Progenitor cell of endocrine pancreas (in vitro differentiated cells): ENCODE measurements at places on chromosomes 12 and 14. TPM values are rescaled to one million over a fixed set of nuclear protein-coding genes. Genes with fewer than 3 reads are reported as not detected.
A peak's percentile ranks its signal among the peaks of the same experiment; 100 is the strongest.

DNA sequence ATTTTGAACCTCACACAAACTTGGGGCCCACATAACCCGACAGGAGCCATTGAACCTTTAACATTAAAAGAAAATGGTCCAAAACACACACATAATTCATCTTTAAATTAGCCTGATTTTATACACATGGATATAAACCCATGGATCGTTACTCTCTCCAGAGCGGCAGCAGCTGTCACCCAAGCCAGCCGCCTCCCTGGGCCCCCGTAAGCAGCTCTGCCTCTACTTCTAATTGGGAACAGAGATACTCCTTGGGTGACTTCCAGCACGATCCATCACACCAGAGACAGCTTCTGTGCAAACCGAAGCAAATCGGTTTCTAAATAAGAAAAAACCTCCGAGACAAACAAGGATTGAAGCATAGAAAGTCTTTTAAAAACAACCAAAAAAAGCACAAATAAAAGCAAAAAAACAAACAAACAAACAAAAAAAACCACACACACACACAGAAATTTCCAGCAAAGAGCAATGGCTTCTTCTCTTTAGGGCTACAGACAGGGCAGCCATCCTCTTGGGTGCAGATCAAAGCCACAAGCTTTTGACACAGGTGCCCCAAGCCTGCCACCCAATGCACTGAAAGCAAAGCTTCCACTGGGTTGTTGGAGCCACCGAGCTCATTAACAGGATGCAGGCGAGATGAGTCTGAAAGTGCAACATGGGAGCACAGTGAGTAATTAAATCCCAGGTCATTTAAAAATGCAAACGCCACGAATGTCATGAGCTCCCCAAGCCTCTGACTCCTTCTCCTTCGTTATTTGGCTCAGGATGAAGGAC, 156.9 kb downstream of the DPF3 start:
- peaks cover 18% of the 10 kb centered on the region for H3K27me3 ChIP-seq
- DNase-seq = no peak
- H3K4me1 ChIP-seq = no peaks in the 10 kb centered on the region
- no peak overlapping the region for H3K4me3 ChIP-seq
- H3K36me3 ChIP-seq = no peaks in the 10 kb centered on the region
- H3K27ac ChIP-seq = no peak overlapping the region

GRCh38 chr14:38107216-38107631, 100.5 kb upstream of the SSTR1 start:
- no peak for DNase-seq
- no peaks in the 10 kb centered on the region for H3K27me3 ChIP-seq
- H3K4me1 ChIP-seq = no peaks in the 10 kb centered on the region
- H3K27ac ChIP-seq = peak overlapping the region; percentile 5
- no peaks in the 10 kb centered on the region for H3K36me3 ChIP-seq

Gene TIMELESS
- 58.0 and 65.5 TPM in 2 replicates for total RNA-seq

- DNase-seq = no peak
- peaks cover 2% of the 10 kb centered on the region for H3K4me1 ChIP-seq
- H3K4me3 ChIP-seq = no peak overlapping the region
- no peaks in the 10 kb centered on the region for H3K36me3 ChIP-seq
- no peaks in the 10 kb centered on the region for H3K27me3 ChIP-seq
- no peak overlapping the region for H3K27ac ChIP-seq
These were observed 644.9 kb upstream of the FLRT2 start for GRCh38 chr14:84885061-84885460.

DNA sequence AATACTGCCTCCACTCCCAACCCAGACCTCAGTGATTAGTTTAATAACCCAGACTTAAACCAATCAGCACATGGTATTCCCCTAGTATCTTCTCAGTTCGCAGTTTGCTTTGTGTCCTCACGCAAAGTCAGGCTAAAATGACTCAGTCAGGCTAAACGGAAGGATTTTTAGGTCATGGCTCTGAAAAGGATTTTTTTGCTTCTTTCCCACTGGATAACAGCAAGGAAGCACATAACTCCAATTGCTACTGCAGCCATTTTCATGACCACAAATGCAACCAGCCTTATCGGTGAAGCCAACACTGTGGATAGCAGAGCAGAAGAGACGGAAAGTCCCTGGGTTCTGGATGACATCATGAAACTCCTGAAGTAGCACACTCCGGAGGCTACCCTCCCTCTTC, 67.7 kb downstream of the ZC3H14 start:
- peak overlapping the region; percentile 25 for H3K27ac ChIP-seq
- H3K27me3 ChIP-seq = no peaks in the 10 kb centered on the region
- DNase-seq = no peak

Gene RIPK3
- total RNA-seq = 0.62 and 1.5 TPM in 2 replicates

Gene SLC10A1
- not detected in 2 replicates for total RNA-seq

GRCh38 chr14:50936016-50936340, 8.3 kb downstream of the PYGL start:
- peaks cover 2% of the 10 kb centered on the region for H3K27me3 ChIP-seq
- H3K4me3 ChIP-seq = no peak overlapping the region
- no peak overlapping the region for H3K27ac ChIP-seq
- H3K4me1 ChIP-seq = peaks cover 10% of the 10 kb centered on the region
- DNase-seq = no peak

DNA sequence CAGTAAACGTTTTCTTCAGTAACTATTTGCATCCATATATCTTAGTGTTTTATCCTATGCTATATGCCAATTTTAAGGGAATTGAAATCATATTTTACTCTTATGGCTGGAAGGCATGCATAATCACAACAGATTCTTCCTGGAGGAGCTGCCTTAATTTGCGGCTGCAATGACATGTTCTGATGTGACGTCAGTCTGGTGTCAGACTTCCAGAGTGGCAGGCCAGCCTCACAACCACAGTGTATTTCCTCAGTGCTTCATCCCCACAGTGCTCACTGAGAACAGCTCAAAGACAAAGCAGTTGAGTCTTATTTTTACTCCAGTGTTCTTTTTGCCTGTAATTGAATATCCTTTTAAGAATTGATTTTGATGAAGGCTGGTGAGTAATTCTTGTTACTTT, 107.1 kb downstream of the PLEKHA5 start:
- no peak for DNase-seq
- peaks cover 8% of the 10 kb centered on the region for H3K36me3 ChIP-seq
- H3K4me3 ChIP-seq = no peak overlapping the region
- no peaks in the 10 kb centered on the region for H3K27me3 ChIP-seq
- no peak overlapping the region for H3K27ac ChIP-seq
- peaks cover 41% of the 10 kb centered on the region for H3K4me1 ChIP-seq

- H3K27me3 ChIP-seq = no peaks in the 10 kb centered on the region
- H3K27ac ChIP-seq = no peak overlapping the region
- H3K4me3 ChIP-seq = no peak overlapping the region
- H3K36me3 ChIP-seq = peaks cover 2% of the 10 kb centered on the region
- no peaks in the 10 kb centered on the region for H3K4me1 ChIP-seq
These were observed 64.4 kb upstream of the BTG1 start for GRCh38 chr12:92210071-92210470.

DNA sequence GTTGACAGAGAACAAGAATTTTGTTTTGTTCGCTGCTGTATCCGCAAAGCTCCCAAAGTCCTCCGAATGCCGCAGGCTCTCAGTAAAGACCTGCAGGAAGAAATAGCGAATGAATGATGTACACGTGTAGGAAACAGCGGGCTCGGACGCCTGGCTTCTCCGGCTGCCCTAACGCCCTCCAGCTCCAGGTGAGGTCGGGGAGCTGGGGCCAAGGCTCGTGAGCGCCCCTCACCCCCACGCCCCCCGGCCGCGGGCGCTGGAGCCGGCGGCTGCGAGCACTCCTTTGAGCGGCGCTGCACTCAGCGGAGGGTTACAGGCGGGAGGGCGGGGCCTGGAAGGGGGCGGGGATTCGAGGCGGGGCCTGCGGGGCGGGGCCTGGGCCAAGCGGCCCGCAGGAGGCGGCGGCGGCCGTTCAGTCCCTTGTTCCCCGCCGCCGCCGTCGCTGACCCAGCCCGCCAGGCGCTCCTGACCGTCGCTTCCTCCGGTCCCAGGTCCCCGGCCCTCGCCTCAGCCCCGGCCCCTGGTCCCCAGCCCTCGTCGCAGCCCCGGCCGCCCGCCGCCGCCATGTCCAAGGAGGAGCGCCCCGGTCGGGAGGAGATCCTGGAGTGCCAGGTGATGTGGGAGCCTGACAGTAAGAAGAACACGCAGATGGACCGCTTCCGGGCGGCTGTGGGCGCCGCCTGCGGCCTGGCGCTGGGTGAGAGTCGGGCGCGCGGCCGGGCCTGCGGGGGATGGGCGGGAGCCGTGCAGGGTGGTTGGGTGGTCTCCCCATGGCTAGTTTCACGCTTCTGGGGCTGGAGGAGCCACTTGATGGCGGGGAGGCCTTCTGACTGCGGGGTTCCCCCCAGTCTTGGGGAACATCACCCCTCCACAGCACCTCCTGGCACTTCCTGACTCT, at the start of gene AACS:
Gene AACS (plus strand): TSS at position 415 of the 898 bp plus-strand sequence. CDS start 150 bp downstream, at position 565.
- H3K36me3 ChIP-seq = peaks cover 3% of the 10 kb centered on the region
- peak within 1 kb of the TSS; percentile 73 for H3K27ac ChIP-seq
- H3K27me3 ChIP-seq = no peaks in the 10 kb centered on the region

DNA sequence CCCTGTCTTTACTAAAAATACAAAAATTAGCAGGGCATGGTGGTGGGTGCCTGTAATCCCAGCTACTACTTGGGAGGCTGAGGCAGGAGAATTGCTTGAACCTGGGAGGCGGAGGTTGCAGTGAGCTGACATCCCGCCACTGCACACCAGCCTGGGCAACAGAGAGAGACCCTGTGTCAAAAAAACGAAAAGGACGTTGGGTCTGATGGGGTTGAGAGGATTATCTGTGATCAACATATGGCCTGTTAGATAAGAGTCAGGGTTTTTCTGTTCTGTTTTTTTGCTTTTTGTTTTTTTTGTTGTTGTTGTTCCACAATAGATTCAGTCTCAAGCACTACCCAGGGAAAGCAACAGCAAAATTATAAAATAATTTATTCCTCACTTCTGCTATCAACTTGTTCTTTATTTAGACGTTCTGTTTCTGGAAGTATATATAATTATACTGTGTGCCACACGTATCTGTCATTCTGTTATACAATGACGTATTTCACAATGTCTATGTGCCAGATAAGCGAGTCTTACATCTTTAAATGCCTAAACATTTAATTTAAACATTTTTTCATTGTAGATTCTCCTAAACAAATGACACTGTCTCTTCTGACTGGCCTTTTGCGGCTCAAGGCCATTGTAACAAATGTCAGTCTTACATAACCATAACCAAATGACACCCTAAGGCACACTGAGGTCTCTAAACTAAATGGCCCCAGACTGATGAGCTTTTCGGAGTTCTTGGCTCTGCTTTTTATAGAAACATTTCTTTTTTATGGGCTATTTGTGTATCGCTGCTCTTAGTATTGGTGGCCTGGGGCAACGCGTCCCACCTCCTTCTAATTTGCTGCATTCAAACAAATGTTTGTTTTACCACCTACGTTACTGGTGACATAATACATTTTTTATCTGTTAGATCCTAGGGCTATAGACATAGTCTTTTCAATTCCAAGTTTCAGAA, 7.2 kb upstream of the P2RX4 start:
- no peak overlapping the region for H3K4me3 ChIP-seq
- no peak overlapping the region for H3K27ac ChIP-seq
- H3K4me1 ChIP-seq = peaks cover 8% of the 10 kb centered on the region
- H3K27me3 ChIP-seq = peaks cover 3% of the 10 kb centered on the region
- no peak for DNase-seq
- H3K36me3 ChIP-seq = no peaks in the 10 kb centered on the region

- H3K36me3 ChIP-seq = peaks cover 26% of the 10 kb centered on the region
- no peak overlapping the region for H3K27ac ChIP-seq
- no peak overlapping the region for H3K4me3 ChIP-seq
- no peaks in the 10 kb centered on the region for H3K4me1 ChIP-seq
These were observed 20.9 kb upstream of the CACNA2D4 start for GRCh38 chr12:1939331-1939730.

Gene NEUROD4
- not detected in 2 replicates for total RNA-seq

DNA sequence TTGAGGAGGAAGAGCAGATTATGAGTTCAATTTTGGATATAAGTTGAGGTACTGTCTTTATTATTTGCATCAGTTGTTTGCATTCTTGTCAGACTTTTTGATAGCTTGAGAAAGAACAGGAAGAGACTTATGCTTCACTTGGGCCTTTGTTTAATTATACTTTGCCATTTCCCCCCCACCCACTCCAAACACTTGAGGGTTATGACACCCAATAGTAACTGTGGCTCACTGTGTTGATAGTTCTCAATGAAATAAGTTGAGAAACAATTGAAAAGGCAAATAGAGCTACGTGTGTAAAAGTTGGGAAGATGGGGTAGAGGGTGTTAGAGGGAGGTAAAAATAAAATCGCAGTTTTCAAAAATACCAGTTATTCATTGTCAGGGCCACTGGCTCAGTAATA, 17.7 kb downstream of the NAA30 start:
- H3K27ac ChIP-seq = peak overlapping the region; percentile 74
- H3K4me1 ChIP-seq = peaks cover 9% of the 10 kb centered on the region
- peaks cover 26% of the 10 kb centered on the region for H3K36me3 ChIP-seq
- no peaks in the 10 kb centered on the region for H3K27me3 ChIP-seq
- no peak overlapping the region for H3K4me3 ChIP-seq

DNA sequence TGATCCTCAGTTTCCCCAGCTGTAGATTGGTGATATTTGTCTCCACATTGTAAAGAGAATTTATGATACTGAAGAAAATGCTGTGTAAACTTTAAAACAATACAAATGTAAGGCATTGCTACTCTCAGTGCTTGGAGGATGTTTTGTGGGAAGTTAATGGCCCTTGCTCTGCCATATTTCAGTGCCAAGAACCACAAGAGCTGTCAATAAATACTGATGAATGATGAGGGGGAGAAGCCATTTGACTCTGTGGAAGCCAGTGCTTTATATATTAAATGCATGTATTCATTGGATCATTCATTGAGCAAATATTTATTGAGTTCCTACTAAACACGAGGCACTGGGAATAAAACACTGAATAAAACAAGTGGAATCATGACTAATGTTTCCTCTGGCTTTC, 30.8 kb downstream of the CACNA1C start:
- no peak for DNase-seq
- H3K27me3 ChIP-seq = peaks cover 2% of the 10 kb centered on the region
- peaks cover 2% of the 10 kb centered on the region for H3K36me3 ChIP-seq
- H3K27ac ChIP-seq = no peak overlapping the region
- peaks cover 1% of the 10 kb centered on the region for H3K4me1 ChIP-seq
- no peak overlapping the region for H3K4me3 ChIP-seq

GRCh38 chr14:31927348-31927832, 149.7 kb upstream of the ARHGAP5 start:
- DNase-seq = no peak
- no peaks in the 10 kb centered on the region for H3K27me3 ChIP-seq
- no peak overlapping the region for H3K27ac ChIP-seq
- no peaks in the 10 kb centered on the region for H3K36me3 ChIP-seq

GRCh38 chr12:26636710-26637328, 196.2 kb downstream of the ITPR2 start:
- no peak for DNase-seq
- no peak overlapping the region for H3K4me3 ChIP-seq
- no peaks in the 10 kb centered on the region for H3K36me3 ChIP-seq

DNA sequence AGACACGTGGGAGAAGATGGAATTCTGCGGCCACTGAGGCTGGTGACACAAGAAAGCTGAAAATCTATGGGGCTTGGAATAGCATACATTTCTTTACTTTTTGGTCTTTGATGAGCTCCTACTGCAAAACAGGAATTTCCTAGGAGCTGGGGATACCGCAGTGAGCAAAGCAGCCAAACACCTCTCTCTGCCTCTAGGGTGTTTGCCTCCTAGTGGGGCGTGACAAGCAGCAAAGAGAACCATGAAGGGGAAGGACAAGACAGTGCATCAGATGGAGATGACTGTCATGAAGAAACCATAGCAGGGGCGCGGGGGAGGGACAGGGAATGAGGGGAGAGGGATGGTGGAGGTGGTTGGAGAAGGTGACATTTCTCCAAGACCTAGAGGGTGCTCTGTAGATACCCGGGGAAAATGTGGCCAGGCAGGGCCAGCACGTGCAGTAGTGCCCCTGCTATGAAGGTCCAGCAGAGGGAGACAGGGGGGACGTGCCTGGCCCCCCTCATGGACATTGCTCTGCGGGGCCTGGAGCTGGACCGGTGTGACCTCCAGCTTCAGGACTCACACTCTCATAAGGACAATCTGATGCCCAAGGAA, 58.6 kb downstream of the SERPINA3 start:
- no peaks in the 10 kb centered on the region for H3K36me3 ChIP-seq
- peaks cover 3% of the 10 kb centered on the region for H3K4me1 ChIP-seq
- no peaks in the 10 kb centered on the region for H3K27me3 ChIP-seq
- no peak overlapping the region for H3K27ac ChIP-seq
- H3K4me3 ChIP-seq = no peak overlapping the region
